ENCODE measurements at places on chromosomes 1 and 21.

GRCh38 chr1:47471163-47471562 lies 33.3 kb downstream of the FOXD2 start:
- DNase-seq = no peak

DNA sequence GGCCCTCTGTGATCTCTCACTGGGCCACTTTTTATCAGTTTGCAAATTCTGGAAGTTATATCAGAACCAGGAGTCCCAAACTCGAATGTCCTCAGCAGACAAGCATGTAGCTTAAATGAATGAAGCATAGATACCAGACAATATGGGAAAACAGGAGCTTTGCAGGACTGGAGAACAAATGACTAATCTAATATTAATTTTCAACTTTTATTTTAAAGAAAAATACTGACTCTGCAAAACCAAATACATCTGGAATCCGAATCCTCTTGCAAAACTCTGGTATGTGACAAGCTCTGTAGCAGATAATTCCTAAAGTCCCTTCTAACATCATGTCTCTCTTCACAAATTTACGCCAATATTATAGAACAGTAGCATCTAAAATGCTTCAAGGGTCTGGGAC lies 427.4 kb downstream of the TTLL7 start:
- DNase-seq = no peak

- DNase-seq = no peak
These were observed 4.2 kb downstream of the AURKAIP1 start for GRCh38 chr1:1370771-1371300.

DNA sequence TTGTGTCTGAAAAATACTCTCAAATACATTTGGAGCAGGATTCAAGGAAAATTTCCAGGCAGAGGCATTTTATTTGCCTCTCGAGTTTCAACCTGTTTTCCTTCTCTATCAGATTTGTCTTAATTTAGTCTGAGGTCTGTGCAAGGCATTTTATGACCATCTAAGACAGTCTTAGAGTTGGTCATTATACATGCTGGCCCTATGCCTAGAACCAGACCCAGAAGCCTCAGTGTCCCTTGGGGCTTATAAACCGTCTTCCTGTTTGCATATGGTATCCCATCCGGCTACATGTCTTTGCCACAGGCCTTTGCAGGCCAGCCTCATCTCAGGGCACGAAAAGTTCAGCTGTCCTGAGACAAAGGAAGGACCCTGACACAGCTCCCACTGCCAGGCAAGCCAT lies 346.1 kb downstream of the SIPA1L2 start:
- no peak for DNase-seq

DNA sequence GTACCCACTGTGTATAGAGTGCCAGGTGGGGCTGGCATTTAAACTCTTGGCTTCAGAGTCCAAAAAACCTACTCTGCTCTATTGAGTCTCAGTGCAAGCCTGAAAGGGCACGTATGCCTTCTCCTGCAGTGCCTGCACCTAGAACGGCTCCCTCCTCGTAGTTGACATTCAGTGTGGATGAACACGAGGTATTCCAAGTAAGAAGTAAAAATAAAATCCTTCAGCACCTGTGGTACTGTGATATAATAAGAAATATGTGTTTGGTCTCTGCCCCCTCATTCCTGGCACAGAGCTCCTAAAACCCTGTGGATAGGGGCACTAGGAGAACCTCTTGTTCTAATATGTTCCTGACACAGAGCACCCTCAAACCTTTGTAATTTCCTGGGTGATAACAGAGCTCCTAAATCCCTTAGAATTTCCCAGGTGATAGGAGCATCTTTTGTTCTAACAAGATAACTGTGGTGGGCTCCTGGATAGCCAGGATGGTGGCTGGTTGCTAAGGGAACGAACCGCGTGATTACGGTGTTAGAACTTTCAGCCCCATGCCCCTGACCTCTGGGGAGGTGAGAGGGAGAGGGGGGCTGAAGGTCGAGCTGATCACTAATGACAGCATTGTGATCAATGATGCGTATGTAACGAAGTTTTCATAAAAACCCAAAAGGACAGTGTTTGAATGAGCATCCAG lies 16.8 kb downstream of the UCK2 start:
- no peak for DNase-seq

Measured in stimulated activated CD4-positive, alpha-beta T cell treated with anti-CD3 and anti-CD28 coated beads, Interleukin-15, amount 100 ng/mL, for 1 hour (primary cell).